ENCODE measurements at places on chromosomes 1 and 21.

- no peak for DNase-seq
Measured at GRCh38 chr1:154223621-154224020, 2.9 kb downstream of the UBAP2L start.

DNA sequence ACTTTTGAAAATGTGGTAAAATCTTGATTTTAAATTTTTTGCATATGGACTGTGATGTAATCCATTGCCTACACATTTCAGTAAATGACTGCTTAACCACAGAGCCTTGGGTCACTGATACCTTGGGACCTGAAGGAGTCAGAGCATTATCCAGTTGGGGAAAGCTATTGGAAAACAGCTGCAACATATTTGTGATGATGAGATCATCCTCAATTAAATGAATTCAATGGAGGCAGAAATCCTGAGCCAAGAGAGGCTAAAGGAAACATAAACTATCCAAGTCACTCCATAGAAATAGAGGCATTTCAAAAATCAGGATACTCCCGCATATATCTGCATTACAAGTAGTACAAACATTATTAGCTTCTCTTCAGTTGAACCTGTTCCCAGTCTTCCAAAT is 99.8 kb upstream of the PRMT6 start:
- no peak for DNase-seq

GRCh38 chr1:64871256-64871655 is 95.1 kb downstream of the JAK1 start:
- DNase-seq, result no peak

DNA sequence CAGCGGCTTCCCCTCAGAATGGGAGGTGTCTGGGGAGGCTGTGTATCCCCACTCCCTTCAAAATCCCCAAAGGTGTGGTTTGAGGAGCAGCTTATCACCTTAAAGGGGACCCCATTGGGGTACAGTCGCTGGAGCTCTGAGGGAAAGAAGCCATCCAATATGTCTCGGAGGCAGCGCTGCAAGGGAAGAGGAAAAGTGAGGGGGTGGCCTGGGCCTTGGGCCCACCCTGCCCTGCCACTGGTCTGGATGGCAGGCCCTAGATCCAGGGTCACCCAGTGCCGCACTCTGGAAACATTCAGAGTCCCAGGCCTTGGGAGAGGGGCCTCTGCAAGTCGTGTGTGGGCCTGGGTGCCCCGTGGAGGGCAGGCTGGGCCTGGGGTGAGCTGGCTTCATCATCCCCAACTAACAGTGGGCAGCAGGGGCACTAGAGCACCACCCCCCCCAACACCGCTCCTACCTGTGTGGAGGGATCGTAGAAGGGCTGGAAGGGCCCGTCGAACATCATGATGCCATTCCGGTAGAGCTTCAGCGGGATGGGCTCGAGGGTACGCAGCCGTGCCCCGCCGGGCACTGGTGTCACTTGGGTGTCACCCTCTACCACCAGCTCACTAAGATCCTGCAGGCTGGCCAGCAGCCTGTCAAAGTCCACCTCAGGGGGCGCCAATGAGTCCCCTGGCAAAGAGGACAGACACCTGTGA is 5.6 kb downstream of the SH3BGRL3 start:
- no peak for DNase-seq

GRCh38 chr21:18191139-18191538 is 53.5 kb upstream of the CHODL start:
- no peak for DNase-seq

DNA sequence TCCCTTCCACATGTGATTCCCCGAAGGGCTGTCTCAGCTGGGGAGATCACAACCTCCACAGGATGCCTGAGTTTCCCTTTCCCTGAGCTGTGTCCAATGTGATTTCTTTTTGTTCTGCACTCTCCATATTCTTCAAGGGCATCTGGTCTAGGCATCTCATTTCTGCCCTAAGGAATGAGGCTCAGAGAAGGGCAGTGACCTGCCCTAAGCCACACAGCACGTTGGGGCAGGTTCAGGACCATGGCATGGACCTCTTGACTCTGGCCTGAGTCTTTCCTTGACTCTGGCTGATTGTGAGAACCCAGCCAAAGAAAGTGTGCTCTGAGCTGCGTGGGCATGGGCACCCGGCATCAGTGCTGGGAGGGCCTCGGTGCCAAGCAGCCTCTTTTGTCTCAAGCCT is 590.3 kb downstream of the PTPRU start:
- DNase-seq, result no peak

DNA sequence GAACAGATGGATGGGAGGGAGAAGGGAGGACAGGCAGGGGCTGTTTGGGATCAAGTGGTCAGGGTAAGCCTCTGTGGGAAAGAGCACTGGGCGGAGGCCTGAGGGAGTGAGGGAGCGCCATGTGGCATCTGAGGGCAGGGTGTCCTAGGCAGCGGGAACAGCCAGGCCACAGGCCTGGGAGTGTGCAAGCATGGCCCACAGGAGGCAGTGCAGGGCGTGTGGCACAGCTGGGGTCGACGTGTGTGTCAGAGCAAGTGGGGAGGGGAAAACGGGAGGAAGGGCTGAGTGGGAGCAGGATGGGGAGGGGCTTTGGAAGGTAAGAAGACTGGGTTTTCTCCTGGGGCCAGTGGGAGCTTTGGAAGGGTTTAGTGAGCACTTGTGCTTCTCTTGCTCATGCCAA is 143.4 kb downstream of the SYF2 start:
- DNase-seq, result no peak

- no peak for DNase-seq
Measured at GRCh38 chr1:245188403-245188802, 33.6 kb downstream of the KIF26B start.

- DNase-seq, result no peak
Measured at GRCh38 chr1:247440001-247440620, 17.8 kb downstream of the OR2B11 start.

DNA sequence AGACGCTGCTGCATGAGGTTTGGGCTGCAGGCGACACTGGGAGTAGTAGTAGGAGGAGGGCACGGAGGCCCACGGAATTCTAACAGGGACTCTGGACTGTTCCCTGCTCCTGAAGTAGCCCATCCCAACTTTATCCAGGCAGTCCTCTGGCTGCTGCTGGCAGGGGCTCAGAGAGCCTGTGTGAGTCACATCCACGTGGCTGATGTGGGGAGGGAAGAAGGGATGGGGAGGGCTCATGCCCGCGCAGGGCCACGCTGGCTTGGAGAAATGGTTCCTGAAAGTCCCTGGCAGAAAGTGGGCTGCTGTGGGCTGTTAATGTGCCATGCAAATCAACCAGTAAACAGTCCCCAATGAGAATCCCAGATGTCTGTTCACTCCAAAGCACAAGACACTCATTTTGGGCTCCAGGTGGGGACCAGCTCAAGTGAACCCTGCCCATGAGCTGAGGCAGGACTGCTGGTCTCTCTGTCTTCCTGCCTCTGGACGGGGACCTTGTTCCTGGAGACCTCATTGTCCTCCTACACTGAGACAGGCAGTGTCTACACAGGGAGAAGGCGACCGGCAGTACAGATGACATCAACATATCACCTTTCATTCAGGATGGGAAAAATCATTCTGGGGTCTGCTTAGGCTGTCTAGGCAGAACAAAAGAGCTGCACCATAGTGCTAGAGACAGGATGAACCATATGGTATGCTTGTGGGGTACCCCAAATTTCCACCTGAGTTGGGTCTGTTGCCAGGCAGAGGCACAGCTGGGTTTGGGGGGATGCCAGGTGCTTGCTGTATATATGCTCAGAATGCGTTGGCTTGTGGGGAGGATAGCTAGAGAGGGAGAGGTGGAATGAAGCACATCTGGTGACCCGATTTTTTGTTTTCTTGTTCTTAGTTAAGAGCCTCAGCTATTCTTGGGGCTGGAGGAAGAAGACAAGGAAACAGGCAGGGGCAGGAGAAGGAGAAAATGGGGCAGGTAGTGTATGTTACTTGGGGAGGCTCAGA is 57.9 kb upstream of the FMOD start:
- DNase-seq, result no peak

- no peak for DNase-seq
Measured at GRCh38 chr21:32483293-32483595, 70.7 kb downstream of the EVA1C start.

GRCh38 chr1:51616903-51617708 is at the start of gene OSBPL9:
OSBPL9 (plus strand) TSS chr1:51617092; CDS start chr1:51617111, 19 bp downstream.
- peak; percentile 73 for DNase-seq

GRCh38 chr1:203463469-203464062 is 12.0 kb upstream of the PRELP start:
- DNase-seq, result no peak

DNA sequence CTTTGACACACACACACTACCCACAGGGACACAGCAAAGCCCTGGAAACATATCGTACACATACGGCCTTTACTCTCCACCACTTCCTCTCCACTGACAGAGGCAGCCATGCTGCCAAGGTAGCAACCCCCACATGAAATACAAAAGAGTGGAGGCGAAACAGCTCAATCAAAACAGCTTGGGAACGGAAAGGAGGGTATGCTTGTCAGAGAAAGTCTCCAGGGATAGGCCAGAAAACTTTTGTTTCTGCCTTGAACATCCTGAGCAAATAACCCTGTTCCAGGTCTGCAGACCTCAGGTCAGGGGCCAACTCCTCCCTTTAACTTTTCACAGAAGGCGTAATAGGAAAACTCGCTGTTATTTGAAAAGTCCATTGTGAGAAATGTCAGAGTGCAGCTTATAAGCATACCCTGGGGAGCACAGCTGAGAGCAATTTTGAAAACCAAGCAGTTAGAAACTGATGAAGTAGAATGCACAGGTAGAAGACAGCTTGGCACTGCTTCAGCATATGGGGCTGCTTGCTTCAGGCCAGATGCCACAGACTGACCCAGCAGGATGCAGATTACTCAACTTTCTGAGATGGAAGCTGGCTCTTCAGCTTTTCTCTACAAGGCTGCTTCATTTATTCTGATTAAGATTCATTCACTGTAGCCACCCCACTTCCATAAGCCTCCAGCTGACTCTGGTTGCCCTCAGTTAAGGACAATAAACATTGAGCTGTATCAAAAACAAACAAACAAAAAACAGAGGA is 18.0 kb downstream of the KIAA0319L start:
- DNase-seq, result no peak

DNA sequence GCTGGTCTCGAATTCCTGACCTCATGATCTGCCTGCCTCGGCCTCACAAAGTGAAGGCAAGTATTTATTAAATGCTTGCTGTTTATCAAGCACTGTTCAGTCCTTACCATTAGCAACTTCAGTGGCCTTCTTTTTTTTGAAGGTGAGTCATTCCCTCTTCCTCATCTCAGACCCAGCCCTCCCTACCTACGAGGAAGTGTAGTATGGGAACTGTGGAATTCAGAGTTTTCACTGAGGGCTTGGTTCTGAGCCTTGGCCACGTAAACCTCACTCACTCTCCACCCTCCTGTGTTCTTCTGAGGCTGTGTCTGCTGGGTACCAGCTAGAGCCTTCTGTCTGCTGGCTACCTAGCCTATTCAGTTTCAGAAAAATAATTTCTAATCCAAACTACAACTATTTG is 218.3 kb upstream of the SGIP1 start:
- no peak for DNase-seq

DNA sequence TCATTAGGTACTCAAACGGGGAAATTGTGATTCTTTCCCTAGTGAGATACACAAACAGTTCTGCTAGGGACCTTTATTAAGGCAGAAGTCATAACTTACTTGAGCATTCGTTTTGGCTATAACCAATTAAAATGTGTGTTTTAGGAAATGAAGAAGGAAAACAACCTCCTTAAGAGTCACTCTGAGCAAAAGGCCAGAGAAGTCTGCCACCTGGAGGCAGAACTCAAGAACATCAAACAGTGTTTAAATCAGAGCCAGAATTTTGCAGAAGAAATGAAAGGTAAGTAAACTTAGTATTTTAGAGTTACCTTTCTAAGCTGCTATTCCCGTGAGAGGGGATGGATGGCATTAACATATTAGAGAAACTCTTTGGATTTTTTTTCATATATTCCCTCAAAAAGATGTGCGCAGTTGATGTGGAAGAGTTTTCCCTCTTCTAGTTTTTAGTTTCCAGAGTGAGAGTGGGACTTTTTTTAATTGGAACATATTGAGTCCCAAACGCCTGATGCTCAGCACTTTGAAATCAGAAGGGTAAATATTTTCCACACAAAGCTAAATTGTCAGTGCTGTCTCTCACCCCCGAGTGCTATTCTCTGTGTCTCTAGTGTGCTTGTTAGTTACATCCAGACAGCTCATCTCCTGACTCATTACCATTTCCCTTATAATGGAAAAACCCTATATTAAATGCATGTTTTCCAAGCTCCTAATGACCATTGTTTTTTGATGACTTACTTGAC is 34.9 kb downstream of the CENPF start:
- no peak for DNase-seq

DNA sequence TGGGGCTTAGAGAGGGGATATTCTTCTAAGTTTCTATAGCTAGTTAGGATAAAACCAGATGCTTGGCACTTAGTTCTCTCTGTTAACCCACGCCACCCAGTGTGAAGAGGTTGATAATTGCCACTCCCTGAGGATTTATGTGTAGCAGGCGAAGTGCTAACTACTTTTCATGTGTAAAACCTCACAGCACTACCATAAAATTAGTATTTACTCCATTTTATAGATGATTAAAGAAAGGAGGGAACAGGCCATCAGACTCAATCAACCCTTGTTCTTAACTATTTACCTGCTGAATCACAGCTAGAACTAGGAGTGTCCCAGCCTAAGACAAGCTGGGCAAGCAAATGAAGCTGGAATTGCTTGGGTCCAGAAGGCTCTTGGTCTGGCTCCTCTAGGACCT is 8.9 kb downstream of the LIN28A start:
- DNase-seq, result no peak

DNA sequence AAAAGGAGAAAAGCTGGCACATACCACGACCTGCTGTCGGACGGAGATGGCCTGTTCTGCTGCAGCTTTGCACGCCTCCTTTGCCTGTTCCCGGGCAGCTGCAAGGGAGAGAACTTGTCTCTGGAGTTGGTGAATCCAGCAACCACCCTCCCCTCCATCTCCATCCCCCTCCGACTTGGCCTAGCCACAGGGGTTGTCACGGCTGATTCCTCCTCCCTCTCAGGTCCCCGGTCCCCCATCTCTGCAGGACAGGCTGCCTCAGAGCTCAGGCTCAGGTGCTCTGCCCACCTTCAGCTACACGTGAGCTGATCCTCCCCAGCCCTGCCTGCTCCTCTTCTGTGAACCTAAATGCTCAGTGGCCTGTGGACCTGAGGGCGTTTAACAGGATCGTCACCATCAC is 11.1 kb upstream of the SRM start:
- DNase-seq, result no peak

DNA sequence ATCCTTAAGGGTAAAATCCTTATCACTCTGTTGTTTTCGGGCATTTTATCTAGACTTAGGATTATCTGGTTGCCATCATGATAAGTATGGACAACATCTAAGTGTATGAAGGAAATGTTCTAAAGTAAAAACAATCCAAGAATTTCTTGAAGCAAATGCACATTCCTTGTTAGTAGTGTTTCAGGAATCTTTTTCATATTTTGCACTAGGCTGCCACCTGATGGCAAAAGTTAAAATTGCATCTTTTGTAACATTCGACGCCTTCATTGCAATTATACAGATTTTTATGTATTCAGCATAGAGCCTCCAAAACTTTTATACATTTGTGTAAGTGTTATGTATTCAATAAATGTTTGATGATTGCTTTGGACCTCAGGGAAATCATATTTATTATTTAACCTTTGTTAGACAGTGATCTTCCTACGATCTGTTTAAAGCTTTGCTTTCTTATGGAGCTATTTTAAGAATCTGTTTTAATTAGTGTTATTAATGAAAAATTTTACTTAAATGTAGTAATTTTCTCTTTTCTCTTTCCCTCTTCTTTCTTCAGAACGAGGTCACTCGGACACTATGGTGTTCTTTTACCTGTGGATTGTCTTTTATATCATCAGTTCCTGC is 49.4 kb upstream of the KIAA1614 start:
- DNase-seq, result peak; percentile 47
